Lung (tissue), 17 donors: ENCODE measurements at places on chromosomes 3 and 15. TPM values are rescaled to one million over a fixed set of nuclear protein-coding genes. Genes with fewer than 3 reads are reported as not detected.

- DNase-seq, result peak; percentile 78
Measured at GRCh38 chr3:129557548-129557894, 14.5 kb downstream of the H1-8 start.

GRCh38 chr3:43222590-43222989 lies 63.8 kb upstream of the SNRK start:
- DNase-seq, result no peak

GRCh38 chr15:66907826-66908743 lies 157.3 kb upstream of the SMAD3 start:
- DNase-seq, result peak; percentile 67

DNA sequence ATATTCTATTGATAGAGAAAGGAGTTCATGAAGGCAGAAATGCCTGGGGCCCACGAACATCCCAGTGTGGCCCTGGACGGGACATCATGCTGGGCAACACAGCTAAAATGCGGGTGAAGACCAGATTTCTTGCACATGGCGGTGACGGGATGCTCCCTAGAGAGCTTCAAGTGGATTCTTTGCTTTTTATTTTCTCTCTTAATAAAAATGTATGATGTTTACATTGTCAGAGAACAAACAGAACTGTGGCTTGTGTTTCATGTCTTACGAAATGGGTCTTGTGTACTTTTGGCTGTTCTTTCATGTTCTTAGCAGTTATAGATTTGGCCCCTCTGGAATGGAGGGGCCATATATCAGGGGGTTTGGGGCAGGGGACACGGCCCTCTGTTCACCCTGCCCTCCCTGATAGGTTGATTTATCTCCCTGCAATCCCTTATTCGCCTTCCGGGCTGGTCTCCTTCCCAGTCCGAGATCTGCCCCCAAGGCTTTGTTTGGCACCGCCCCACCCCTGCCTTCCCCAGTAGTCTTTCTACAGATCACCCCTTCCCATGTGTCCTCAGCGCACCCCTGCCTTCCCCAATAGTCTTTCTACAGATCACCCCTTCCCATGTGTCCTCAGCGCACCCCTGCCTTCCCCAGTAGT lies 68.7 kb upstream of the CGNL1 start:
- peak; percentile 68 for DNase-seq

DNA sequence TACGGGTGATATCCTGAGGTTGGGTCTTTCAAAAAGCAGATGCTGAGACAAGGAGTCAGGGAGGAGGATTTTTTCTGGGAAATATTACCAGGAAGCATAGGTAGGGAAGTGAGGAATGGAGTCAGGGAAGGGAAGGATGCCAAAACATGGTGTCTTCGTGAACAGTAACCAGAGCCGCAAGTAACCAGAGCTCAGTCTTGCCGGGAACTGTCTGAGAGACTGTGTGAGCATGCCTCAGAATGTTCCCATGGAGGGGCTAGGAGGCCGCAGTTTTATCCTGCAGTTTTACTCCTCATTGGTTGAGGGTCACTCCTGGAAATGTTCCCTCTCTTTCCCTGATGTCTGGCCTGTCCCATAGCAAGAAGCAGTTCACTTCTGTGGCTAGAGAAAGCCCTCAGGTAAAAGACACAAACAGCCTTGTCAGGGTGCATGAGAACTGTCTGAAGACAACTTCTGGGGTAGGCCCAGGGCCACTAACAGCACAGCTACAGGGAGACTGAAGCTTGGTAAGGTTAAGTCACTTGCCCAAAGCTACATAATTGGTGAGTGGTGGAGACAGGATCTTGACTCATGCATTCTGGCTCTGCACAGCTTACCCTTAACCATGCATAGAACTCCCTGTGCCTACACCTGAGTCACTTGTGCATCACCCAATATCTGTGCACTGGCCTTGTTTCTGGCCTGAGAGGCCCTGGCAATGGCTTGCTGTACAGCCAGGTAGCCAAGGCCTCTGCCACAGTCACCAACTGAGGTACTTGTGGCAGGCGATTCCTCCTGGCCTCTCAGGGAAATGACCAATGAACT lies 76.3 kb upstream of the FRMD4B start:
- DNase-seq, result no peak

- no peak for DNase-seq
Measured at GRCh38 chr3:169750665-169751064, 14.2 kb downstream of the TERC start.

DNA sequence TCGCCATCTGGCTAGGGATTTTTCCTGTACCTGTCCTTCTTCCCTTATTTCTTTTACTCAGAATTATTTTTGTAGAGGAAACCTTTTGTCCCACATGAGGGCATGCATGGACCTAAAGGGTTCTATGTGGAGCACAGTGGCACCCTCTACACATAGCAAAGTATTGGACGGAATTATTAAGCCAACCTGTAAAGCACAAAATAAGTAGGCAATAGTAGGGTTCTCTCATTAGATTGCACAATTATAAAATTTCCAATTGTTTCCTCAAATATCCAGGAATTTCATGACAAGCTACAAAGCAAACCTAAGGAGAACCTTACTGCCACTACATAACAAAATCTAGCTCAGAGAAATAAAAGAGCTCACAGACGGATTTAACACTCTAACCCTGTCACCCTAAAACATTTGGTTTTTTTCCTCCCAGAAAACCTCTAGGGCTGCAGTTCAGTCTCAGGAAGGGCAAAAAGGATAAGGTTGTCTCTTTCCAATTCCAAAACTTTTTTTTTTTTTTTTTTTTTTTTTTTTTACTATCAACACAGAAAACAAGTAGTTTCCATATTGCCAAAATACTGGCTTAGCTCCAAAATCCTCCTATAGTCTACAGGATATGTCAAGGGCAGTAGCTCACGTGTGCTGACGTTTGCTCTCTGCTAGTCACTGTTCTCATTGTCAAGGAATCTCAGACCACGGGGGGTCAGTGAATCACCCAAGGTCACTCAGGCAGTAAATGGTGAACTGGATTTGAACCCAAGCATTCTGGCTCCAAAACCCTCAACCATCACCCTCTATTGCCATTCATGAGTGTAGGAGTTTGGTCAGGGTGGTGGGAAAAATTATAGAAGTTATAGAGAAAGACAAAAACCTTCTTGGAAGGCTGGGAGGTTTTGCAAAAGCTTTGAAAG lies 52.3 kb downstream of the NCEH1 start:
- DNase-seq, result peak; percentile 46

Gene SLC27A2
- 3.5 TPM for polyA plus RNA-seq

GRCh38 chr15:90354986-90355385 lies 2.9 kb downstream of the ZNF774 start:
- DNase-seq, result no peak

DNA sequence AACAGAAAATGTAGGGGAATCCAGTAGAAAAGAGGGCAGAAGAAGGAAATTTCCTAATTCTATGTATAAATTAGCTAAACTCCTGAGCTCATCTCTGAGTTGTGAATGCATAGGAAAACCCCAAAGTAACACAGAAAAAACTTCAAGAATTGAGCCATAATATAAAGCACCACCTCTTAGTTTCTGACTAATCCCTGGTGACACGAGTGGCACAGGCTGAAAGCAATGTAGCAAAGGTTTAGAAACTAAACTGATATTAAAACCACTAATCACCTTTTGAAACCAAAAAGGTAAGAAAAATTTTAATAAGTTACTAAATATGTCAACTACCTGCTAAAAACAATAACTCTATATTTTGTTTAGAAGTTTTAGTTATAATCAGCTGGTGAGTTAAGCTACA lies 255.6 kb upstream of the NECTIN3 start:
- DNase-seq, result no peak

Gene HHLA2
- 1.8 TPM for polyA plus RNA-seq

DNA sequence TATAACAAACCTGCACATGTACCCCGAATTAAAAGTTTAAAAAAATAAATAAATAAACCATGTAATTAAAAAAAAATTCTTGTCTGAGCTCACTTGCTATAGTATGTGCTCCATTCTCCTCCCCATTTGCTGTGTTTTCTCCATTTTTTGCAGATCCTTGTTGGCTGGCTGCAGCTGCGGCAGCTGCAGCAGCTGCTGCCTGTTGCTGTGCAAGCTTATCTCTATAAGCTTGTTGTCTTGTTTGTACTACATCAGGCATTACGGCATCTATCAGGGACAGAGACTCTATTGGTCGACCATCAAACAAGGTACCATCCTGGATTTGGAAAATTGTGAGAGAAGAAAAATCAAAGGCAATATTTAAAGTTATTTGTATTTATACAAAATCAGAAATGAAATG lies 145.9 kb downstream of the TBL1XR1 start:
- DNase-seq, result peak; percentile 79

DNA sequence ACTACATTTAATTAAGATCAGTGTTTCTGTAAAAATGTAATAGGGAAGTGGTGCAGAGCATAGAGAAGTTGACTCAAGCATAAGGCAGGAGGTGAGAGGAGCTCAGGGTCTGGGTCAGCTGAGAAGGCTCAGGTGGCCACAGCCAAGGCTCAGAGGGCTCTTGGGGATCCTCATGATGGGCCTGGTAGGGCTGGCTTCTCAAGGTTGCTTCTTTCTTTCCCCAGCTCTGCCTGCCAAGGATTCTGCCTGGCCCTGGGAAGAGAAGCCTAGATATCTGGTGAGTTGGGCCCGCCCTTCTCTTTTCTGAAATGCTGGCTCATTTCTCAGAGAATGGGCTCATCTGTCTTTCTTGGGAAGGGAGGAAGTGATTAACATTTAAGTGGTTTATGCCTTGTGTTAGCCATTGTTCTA lies 6.5 kb downstream of the ZNF589 start:
- DNase-seq, result no peak

Gene KLHL6
- 3.4 TPM for polyA plus RNA-seq

Gene HDC
- polyA plus RNA-seq, result 1.4 TPM

- no peak for DNase-seq
Measured at GRCh38 chr3:152849996-152850578, 15.2 kb downstream of the P2RY1 start.
